ENCODE measurements at places on chromosomes 1 and 21. TPM values are rescaled to one million over a fixed set of nuclear protein-coding genes. Genes with fewer than 3 reads are reported as not detected.

Gene OXCT2
- total RNA-seq: 0.47 TPM

GRCh38 chr1:214295934-214296333 is 15.0 kb downstream of the SMYD2 start:
- no peak for DNase-seq
- no peak overlapping the region for H3K27ac ChIP-seq

DNA sequence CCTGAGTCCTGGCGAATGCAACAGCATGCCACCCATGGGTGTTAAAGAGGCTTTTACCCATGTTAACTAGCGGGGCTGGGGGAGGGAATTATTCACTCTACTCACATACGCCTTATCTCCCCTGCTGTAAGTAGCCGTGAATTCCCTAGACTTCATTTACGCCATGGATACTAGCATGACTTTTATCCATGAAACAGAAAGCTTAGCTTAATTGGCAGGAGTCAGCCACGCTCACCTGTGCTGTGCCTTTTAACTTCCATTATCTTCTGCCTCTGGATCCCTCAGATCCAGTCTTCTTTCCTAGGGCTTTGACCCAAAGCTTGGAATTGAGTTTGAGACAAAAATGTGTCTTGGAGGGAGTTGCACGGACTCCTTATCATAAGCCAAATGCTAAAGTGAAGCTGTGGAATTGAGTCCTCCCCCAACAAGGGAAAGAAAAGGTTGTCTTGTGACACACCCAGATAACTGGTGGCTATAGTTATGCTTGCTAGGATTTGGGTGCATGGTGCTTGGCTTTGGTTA is 9.7 kb upstream of the NASP start:
- H3K27ac ChIP-seq: no peak overlapping the region
- peaks cover 3% of the 10 kb centered on the region for H3K4me1 ChIP-seq
- no peak for DNase-seq
- H3K4me3 ChIP-seq: no peak overlapping the region
- H3K27me3 ChIP-seq: no peaks in the 10 kb centered on the region

DNA sequence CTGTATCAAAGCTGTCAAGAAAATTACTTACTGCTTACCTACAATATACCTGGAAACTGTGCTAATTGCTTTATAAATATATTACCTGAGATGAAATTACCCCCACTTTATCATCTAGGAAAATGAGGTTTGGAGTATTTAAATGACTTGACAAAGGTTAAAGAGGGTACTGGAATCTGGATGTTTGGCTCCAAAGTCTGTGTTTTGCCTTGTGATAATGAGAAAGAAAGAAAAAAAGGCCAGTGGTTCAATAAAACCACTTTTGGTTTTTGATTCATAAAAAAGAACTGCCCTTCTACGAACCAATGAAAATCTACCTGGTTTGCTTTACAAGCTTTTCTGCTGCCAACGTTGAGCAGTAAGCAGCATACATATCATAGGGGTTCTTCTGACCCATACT is 61.3 kb upstream of the MUTYH start:
- no peak overlapping the region for H3K27ac ChIP-seq
- no peaks in the 10 kb centered on the region for H3K27me3 ChIP-seq
- H3K36me3 ChIP-seq: no peaks in the 10 kb centered on the region
- H3K4me1 ChIP-seq: no peaks in the 10 kb centered on the region

- peak overlapping the region; percentile 69 for H3K4me3 ChIP-seq
- peaks cover 21% of the 10 kb centered on the region for H3K4me1 ChIP-seq
- H3K36me3 ChIP-seq: no peaks in the 10 kb centered on the region
- peaks cover 16% of the 10 kb centered on the region for H3K27me3 ChIP-seq
- DNase-seq: no peak
- no peak overlapping the region for H3K27ac ChIP-seq
These were observed 4.6 kb upstream of the PRKCZ start for GRCh38 chr1:2045468-2046173.

DNA sequence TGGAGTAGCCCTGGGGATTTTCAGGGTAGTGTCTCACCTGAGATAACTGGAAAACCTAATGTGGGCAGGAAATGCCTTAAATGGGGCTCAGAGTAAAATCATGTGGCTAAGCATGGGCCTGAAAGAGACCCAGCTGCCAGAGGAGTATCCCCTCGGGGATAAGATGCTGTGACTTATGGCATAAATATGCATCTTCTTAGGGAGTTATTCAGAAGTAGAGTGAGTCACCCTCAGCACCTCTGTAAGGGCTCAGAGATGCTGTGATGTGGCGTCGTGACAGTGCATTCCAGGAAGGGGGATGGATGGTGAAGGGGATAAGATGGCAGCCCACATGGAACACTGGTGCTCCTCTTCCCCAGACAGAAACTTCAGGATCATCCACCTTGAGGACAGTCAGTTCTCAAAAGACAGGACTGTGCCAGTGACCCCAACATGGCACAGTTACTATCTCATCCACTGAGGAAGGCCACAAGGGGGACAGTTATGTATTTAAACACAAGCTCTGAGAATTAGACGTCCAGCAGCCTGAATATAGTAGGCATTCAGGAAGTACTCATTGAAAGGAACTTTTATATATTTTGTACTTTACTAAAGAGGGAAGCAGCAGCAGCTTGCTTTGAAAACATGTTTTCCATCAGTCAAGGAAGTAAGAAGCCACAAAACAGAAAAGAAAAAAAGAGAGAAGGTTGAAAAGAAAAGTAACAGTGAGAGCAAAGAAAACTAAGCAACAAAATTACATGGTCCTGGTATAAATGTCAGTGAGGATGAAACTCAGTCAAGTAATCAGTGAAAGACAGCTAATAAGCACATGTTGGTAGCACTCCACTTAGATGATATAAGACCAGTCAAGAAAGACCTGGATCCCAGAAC is 8.3 kb downstream of the IL24 start:
- H3K4me3 ChIP-seq: no peak overlapping the region
- H3K27me3 ChIP-seq: no peaks in the 10 kb centered on the region
- H3K27ac ChIP-seq: peak overlapping the region; percentile 41
- DNase-seq: no peak
- H3K4me1 ChIP-seq: peaks cover 31% of the 10 kb centered on the region

DNA sequence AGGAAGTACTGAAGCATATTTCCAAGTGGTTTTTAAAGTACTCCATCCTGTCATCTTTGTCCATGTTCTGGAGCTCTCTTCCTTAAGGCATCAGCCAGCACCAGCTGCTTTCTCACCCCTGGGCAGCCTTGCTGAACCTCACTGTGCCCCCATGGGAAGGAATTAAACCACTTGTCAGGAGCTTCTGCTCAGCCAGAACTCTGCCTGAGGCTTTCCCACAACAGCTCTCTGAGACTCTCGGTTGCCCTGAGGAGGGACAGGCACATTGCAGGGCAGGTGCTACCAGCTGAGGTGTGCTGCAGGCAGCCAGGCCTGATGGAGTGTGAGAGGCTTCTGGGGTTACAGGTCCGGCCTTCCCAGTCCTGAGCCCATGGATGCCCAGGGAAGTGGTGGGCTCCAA is 30.9 kb downstream of the FAM163A start:
- peaks cover 14% of the 10 kb centered on the region for H3K27me3 ChIP-seq
- DNase-seq: no peak
- H3K4me1 ChIP-seq: no peaks in the 10 kb centered on the region

DNA sequence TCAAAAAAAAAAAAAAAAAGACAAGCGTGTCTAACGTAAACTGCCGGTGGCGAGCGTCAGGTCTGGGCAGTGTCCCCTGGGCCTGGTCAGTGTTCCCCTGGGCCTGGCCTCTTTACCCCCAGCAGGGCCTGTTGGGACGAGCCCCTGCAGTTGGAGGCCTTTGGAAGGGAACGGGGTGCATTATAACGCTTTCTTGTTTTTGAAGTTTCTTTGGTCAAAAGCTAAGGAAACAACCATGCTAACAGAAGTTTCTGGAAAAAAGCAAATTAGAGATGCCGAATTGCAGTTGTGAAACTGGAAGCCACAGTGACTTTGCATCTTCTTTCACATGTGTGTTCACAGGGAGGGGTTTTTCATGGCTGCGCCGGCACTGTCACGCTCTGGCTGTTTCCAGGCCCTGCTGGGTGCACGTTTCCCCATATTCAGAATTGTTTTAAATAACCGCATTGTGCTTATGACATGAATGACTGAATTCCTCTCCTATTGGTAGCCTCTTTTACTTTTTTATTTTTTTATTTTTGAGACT is 16.0 kb downstream of the RRP1 start:
- no peaks in the 10 kb centered on the region for H3K27me3 ChIP-seq
- peak overlapping the region; percentile 5 for H3K27ac ChIP-seq
- no peaks in the 10 kb centered on the region for H3K36me3 ChIP-seq

DNA sequence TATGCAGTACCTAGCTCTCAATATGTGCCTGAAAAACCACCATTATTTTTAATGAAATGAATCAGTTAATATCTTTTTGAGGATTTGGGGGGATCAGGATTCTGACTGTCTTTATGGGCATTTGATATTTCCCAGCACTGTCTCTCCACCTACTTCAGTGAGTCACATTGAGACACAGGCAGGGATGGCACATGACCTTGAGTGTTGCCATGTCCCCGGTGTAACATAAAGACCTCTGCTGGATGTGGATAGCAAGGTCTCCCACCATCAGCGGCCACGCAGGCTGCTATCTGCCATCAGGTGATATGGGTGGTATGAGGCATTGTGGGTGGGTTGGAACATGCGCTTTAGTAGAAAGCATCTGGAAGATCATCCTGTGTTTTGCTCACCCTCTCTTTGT is 103.2 kb downstream of the RGL1 start:
- peaks cover 15% of the 10 kb centered on the region for H3K4me1 ChIP-seq
- no peaks in the 10 kb centered on the region for H3K36me3 ChIP-seq
- no peaks in the 10 kb centered on the region for H3K27me3 ChIP-seq
- DNase-seq: no peak
- H3K4me3 ChIP-seq: no peak overlapping the region

- H3K27me3 ChIP-seq: peaks cover 12% of the 10 kb centered on the region
- H3K4me3 ChIP-seq: no peak overlapping the region
- no peak overlapping the region for H3K27ac ChIP-seq
These were observed 43.3 kb downstream of the C8B start for GRCh38 chr1:56922507-56922906.

DNA sequence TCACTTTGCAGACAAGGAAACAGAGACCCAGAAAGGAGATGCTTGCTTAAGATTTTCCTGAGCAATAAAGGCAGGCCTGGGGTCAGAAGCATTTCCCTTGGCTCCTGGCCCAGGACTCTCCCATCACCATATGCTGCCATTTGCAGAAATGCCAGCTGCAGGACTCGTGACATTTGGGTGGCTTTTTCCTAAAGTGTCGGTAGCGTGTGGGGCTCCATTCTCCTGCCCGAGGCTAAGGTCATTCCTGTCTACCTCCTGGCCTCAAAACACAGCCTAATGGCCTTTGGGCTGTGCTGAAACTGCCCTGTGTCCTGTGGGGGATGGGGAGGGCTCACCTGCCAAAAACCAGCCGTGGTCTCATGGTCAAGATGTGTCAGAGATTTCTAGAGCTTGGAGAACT is 216.1 kb upstream of the EDN2 start:
- DNase-seq: no peak
- no peaks in the 10 kb centered on the region for H3K36me3 ChIP-seq
- H3K4me1 ChIP-seq: peaks cover 14% of the 10 kb centered on the region
- no peak overlapping the region for H3K4me3 ChIP-seq
- no peak overlapping the region for H3K27ac ChIP-seq

- H3K27me3 ChIP-seq: no peaks in the 10 kb centered on the region
- H3K4me1 ChIP-seq: peaks cover 9% of the 10 kb centered on the region
- H3K4me3 ChIP-seq: no peak overlapping the region
- DNase-seq: no peak
- H3K27ac ChIP-seq: no peak overlapping the region
These were observed 137.3 kb downstream of the SDCCAG8 start for GRCh38 chr1:243393096-243393495.

GRCh38 chr1:205585835-205586785 is 45.7 kb downstream of the ELK4 start:
- no peaks in the 10 kb centered on the region for H3K4me1 ChIP-seq
- peaks cover 13% of the 10 kb centered on the region for H3K27me3 ChIP-seq
- no peak for DNase-seq
- no peak overlapping the region for H3K4me3 ChIP-seq
- H3K36me3 ChIP-seq: no peaks in the 10 kb centered on the region

Data from natural killer cell treated with Interleukin-12 subunit alpha and Interleukin-12 subunit beta and Interleukin-15 and Interleukin-18, amount 100 ng/mL, for 72 hours (primary cell).